Left kidney (tissue), 8 donors: ENCODE measurements at places on chromosomes 2 and 18. TPM values are rescaled to one million over a fixed set of nuclear protein-coding genes. Genes with fewer than 3 reads are reported as not detected.

- no peak for DNase-seq
These were observed 212.3 kb downstream of the HDAC4 start for GRCh38 chr2:239188536-239188935.

DNA sequence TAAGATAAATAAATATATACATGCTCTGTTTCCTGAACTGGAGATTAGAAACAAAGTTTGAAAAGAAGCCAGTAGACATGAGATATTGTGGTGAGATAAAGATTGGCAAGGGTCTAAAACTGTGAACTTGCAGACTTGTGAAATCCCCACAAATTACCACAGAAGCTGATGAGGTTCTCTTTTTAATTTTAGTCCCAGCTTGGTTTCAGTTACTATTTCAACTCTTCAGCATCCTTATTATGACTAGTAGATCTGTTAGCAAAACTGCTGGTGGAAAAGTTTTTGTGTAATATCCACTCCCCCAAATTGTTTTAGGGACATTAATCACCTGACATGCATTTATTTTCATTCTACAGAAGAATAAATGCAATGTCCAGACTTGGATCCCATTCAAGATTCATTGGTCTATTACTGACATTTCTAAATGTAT is 20.8 kb downstream of the RASGRP3 start:
- DNase-seq = no peak

DNA sequence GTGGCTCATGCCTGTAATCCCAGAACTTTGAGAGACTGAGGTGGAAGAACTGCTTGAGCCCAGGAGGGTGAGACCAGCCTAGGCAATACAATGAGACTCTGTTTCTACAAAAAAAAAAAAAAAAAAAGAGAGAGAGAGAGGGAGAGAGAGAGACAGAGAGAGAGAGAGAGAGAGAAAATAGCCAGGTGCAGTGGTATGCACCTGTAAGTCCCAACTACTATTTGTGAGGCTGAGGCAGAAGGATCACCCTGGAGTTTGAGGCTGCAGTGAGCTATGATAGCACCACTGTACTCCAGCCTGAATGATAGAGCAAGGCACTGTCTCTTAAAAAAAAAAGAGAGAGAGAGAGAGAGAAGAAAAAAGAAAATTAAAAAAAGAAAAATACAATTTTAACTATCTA is 245.7 kb downstream of the CCDC178 start:
- DNase-seq = no peak

The SKA1 gene
- 10.0 TPM for polyA plus RNA-seq

The DCDC2C gene
- polyA plus RNA-seq = 0.65 TPM

The AQP12B gene
- polyA plus RNA-seq = 0.35 TPM

The PLCD4 gene
- polyA plus RNA-seq = 11.9 TPM
